ENCODE measurements at places on chromosomes 4 and X.
A peak's percentile ranks its signal among the peaks of the same experiment; 100 is the strongest.

DNA sequence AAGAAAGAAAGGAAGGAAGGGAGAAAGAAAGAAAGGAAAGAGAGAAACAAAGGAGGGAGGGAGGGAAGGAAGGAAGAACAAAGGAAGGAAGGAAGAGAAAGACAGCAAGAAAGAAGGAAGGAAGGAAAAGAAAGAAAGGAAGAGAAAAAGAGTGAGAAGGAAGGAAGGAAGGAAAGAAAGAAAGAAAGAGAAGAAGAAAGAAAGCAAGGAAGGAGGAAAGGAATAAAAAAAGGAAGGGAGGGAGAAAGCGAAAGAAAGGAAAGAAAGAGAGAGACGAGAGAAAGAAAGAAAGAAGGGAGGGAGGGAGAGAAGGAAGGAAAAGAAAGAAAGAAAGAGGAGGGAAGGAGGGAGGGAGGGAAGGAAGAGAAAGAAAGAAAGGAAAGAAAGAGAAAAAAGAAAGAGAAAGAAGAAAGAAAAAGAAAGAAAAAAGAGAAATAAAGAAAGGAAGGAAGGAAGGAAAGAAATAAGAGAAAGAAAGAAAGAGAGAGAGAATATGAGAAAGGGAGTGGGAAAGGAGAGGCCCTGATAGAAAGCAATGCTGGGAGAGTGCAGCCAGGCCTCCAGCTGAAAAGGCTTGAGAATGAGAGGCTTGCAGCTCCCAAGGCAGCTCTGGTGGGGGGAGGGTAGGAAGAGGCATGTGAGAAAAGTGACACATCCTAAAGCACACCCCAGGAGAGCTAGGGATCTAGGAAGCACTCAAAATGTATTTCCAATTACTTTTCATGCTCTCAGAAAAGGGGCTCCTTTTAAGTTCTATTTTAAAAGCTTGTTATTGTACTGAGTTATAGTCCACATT, 134.0 kb upstream of the ZIC3 start:
- no peak for DNase-seq

- DNase-seq = peak; percentile 34
Observed at GRCh38 chr4:88949605-88950004, 107.4 kb downstream of the FAM13A start.

- no peak for DNase-seq
Observed at GRCh38 chrX:2892816-2893215, 36.3 kb downstream of the ARSD start.

DNA sequence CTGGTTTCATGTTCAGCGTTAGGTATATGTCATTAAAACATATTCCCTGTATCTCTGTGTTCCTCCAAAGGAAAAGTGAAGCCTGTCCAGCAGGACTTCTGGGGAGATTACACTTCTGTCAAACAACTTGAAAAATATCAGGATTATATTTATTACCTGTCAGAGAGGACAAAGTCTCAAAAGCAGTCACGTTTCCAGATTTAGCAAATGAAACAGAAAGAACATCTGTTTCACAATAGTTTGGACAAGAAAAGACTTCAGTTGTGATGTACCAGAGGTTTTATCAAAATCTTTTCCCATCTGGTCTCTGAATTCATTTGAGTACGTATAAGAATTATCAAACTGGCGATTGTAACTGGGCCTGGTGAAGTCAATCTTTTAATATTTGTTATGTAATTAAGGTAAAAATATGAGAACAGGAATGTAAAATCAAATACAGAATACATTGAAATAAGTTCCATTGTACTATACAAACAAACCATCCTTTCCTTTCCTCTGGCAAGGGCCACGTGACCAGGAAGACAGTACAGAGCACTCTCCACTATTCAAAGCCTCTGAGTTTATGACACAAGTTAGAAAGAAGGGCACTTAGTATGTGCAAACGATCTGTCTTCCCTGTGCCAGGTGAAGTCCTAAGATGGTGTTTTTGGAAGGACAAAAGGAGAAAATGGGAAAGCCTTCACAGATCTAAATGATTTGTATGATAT, 3.2 kb downstream of the CASP3 start:
- DNase-seq = no peak

DNA sequence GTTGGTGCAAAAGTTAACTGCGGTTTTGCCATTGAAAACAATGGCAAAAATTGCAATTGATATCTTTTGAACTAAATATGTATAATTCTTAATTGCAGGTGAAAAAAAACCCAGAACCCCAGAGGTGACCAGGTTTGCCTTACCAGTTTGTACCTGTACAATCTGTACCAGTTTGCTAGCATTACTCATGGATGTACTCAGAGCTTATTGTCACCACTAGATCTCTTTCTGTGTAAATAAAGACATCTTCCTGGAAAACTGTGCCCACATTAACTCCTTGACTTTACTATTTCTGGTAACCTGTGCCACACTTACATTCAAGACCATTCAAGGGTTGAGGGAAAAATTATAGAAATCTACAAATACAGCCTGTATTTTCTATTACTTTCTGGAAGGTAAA, 139.7 kb downstream of the ELOVL6 start:
- DNase-seq = peak; percentile 48

DNA sequence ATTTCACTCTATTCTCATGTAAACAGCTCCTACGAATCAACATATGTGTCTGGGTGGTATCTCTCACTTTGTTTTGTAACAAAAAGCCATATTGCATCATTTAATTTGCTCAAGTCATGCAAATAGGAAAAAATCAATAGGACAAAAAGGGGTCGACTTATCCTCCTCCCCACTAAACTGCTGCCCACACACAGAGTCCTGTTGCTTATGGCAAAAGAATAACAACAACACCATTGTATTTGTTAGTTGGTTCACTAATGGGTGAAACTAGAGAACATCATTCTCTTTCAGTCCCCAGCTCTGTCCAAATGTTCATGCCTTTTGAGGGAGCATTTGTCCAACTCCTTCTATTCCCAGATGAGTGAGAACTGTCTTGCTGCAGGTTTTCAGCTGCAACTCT, 2.1 kb downstream of the HHIP start:
- no peak for DNase-seq

- no peak for DNase-seq
Observed at GRCh38 chr4:76280488-76281441, 25.8 kb upstream of the STBD1 start.

DNA sequence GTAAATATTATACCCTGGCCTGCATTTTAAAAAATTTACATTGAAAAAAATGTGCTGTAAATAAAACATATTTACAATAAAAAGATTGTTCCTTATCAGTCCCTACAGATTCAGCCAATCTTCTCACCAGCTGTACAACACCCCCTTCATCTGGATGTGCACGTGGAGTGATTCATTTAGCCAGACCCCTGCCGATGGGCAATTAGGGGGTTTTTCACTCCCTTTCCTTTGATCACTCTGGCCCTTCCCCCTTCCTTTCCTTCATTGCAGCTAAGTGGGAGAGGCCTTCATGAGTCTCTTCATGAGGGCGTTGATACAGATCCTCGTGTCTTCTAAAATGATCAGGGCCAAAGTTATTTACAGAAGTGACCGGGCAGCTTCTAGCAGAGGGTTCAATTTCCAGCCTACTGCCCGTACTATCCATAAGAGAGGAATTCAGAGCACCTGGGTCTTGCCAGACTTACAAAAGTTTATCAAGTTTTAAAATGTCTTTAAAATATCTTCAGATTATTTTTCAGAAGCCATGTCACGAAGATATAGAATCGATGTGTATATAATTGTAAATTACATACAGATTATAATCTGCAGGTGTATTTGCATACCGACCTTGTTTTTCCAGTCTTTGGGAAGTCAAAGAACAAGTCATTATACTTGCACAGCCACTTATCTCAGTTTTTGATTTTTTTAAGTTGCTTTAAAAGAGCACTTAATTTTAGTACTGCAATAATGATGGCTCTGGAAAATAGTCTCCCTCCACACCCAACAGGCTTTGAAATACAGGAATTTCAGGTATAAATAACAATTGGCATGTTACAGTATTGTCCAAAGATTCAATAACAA, 21.4 kb upstream of the RASL11B start:
- DNase-seq = no peak
